ENCODE measurements at places on chromosomes 6 and 20.

DNA sequence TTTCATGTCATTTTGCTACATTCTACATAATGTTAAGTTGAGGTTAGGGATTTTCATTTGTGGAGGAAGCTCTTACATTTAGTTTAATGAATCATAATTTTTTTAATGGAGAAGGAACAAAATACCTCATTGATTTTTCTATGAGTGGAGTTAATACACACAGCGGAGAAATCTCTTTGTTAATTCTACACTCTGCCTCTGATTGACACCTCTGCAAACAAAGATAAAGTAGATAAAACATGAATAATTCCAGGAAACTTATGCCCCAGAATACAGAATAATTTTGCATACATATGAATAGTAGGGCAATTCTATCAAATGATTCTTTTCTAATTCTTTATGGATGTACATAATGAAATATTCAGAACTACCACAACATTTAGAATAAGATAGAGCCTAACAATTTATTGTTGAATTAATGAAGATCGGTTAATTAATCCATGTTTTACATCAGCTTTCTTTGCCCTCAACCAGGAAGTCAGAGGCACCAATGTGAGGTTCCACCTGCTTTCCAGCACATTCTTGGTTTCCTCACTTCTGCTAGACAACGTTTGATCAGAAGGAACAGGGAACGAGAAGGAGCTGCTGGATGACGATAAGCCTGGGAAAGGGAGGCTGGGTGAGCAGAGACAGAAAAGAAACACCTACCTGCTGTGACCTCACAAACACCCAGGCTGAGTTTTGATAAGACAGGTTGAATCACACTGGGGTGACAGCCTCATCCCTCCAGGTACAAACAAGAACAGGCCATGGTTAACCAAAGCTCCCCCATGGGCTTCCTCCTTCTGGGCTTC is 4.3 kb downstream of the OR2H1 start:
- DNase-seq = no peak

GRCh38 chr6:98880486-98880885 is 46.1 kb downstream of the POU3F2 start:
- DNase-seq = no peak

DNA sequence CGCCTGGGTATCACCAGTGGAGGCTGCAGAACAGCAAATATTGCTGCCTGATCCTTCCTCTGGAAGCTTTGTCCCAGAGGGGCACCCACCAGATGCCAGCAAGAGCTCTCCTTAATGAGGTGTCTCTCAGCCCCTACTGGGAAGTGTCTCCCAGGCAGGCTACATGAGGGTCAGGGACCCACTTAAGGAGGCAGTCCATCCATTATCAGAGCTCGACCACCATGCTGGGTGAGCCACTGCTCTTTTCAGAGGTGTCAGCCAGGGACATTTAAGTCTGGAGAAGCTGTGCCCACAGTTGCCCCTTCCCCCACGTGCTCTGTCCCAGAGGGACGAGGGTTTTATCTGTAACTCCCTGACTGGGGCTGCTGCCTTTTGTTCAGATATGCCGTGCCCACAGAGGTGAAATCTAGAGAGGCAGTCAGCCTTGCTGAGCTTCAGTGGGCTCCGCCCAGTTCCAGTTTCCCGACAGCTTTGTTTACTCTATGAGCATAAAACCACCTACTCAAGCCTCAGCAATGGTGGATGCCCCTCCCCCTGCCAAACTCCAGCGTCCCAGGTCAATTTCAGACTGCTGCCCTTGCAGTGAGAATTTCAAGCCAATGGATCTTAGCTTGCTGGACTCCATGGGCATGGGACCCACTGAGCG is 25.9 kb upstream of the AIG1 start:
- no peak for DNase-seq

DNA sequence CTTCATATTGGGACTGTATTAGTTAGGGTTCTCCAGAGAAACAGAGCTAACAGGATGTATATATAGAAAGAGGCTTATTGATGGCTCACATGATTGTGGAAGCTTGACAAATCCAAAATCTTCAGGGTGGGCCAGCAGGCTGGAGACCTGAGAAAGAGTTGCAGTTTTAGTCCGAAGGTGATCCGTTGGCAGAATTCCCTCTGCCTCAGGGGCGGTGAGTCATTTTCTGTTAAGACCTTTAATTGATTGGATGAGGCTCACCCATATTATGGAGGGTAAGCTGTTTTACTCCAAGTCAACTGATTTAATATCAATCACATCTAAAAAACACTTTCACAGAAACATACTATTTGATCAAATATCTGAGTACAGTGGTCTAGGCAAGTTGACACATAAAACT is 113.6 kb downstream of the FLRT3 start:
- DNase-seq = no peak

- no peak for DNase-seq
Observed at GRCh38 chr6:674956-675355, 18.0 kb downstream of the EXOC2 start.

DNA sequence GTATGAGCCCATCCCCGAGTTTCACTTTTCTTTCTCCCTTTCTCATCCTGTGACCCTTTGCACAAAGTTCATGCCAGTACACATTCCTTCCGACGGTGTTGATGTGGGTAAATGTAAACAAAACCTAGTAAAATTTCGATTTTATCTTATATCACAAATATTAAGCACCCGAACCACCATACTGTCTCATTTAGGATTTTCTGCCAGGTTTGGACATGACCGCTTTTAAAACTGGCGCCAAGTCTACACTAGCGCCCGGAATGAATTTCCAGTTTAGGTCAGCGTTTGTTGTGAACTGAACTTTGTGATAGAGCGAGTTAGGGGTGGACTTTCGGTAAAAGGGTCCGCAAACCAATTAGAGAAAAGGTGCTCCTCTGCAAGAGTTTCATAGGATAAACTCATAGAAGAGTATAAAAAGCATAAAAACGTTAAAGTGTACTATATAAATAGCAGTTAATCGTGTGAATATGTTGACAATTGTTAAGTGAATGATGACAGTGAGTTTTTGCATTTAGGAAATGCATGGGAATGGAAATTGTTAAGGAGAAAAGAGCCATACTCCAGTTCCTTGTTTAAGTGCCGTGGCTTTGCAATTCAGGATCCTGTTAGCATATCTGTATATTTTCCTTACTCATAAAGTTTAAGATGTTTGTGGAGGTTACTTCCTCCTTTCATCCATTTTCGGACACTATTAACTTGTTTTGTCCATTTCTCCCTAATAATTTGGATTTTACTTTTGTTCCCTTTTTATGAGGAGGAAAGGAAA is 937 bp downstream of the AKAP7 start:
- DNase-seq = no peak

GRCh38 chr6:132491303-132491702 is 21.6 kb downstream of the STX7 start:
- DNase-seq = no peak

- DNase-seq = no peak
Observed at GRCh38 chr6:89471287-89471867, 38.4 kb downstream of the ANKRD6 start.

DNA sequence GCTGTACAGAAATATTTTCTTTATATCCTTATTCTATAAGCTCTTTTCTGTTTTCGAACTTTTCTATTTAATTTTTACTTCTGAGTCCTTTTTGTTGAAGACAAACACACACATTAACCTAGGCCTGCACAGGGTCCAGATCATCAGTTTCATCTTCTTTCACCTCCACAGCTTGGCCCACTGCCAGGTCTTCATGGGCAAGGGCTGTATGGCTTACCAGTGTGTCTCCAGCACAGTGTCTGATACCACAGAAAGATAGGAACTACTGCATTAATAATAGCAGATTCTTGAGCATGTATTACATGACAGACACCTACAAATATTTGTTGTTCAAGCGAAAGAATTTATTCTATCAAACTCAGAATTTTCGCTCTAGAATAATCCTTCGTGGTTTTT is 24.4 kb downstream of the QKI start:
- DNase-seq = peak; percentile 25

- peak; percentile 63 for DNase-seq
Observed at GRCh38 chr6:26022132-26022472, 59.5 kb downstream of the TRIM38 start.

DNA sequence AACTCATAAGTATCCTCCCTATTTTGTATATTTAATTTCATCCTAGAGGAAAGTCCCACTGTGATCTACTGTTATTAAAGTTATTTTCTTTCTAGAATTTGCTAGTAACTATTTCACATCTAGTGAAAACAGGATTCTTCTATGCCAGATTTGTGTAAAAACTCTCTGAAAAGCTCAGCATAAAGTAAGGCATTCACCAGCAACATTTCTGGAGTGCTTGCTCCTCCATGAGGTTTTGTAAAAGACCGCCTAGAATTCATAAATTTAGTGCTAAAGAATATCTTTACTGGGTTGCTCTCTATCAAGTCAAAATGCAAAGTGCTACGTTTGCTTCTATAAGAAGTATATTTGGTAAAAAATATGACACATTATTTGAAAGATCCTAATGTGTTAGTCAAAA is 173.5 kb upstream of the IRAK1BP1 start:
- no peak for DNase-seq

DNA sequence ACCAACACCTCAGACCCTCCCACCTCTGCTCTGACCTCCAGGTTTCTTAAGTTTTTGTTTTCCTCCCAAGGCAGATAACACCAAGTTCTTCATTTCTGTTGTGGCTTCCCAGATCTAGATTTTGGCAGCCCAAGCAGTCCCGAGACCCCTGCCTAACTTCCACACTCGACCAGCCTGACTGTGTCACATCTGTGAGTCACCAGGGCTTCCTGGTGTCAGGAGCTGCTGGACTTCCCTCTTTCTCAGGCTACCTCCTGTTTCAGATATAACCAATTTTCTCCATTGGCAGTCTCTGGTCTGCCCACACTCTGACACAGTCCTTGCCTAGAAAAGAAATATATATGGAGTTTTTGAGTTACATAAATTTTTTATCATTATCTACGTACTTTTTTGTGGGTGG is 46.1 kb upstream of the CCN6 start:
- DNase-seq = no peak

- no peak for DNase-seq
Observed at GRCh38 chr6:19312241-19312978, 524.8 kb upstream of the ID4 start.

DNA sequence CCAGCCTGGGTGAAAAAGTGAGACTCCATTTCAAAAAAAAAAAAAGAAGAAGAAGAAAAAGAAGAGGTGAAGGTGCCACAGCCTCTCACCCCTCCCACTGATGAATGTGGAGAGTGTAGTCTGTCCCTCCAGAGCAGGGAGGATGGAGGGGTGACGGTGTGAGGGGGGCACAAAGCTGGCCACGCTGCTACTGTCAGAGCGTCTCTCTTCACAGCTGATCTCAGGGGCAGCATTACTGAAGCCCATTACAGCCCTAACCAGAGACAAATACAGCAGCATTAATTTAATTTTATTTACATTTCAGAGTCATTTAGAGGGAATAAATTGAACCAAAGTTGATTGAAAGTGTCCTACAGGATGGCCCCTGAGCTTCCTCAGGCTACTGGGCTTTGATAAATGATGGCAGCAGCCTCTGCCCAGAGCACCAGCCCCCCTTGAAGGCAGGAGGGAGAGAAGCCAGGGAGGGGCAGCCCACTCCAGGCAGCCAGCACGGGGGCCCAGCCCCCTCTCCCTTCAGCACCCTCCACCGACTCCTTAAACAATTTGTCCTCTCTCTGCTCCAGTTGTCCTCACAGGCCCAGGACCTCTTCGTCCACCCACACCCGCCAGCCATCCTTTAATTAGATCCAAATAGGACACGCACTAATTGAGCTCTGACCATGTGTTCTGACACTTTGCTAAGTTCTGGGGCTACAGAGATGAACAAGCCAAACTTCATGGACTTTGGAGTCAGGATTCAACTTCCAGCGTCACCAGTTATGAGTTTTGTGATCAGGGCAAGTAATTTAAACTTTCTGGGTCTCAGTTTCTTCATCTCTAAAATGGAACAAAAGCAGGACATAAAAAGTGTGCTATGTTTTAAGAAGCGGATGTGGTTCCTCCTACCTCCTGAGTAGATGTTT is 18.6 kb upstream of the ZFAND3 start:
- no peak for DNase-seq

- no peak for DNase-seq
Observed at GRCh38 chr6:99822741-99823512, 171.1 kb downstream of the MCHR2 start.

- peak; percentile 12 for DNase-seq
Observed at GRCh38 chr6:34157851-34158250, 12.0 kb upstream of the GRM4 start.

- no peak for DNase-seq
Observed at GRCh38 chr6:89862273-89862672, 32.0 kb upstream of the GJA10 start.

DNA sequence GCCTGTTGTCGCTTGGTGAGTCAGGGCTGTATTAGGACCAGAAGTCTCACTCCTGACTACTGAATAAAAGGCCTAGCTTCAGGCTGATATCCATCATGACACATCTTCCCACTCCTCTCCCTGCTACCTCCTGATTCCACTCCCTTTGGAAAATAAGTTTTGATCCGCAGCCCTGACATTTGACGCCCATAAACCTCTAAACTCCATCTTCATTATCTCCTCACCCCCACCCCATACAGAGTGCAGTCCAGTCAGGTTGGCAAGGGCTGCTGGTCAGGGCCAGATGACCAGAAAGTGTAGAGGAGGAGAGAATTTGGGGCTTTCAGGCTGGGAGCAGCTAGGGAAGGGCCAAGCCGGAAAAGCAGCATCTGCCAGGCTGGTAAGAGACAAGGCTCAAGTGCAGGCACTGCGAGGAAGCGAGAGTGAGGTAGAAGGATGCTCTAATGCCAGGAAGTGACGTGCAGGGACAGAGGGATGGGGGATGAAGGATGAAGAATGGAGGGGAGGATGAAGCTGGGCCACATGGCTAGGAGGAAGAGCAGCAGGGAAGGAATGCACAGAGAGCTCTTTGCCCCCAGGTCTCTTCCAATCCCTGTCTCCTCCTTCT is 1.2 kb downstream of the GGT7 start:
- no peak for DNase-seq

DNA sequence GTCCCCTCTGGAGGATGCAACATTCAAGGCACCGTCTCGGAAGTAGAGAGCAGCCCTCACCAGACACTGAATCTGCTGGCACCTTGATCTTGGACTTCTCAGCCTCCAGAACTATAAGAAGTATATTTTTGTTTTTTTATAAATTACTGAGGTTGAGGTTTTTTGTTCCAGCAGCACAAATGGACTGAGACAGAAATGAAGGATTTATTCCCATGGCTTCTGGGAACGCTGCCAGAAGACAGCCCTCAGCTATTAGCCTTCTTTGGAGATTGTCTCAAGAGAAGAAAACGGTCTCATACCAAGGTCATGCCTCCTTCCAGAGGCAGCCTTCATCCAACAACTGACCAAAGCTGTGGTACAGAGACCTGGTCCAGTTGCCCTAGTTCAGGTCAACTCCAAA is 85.4 kb downstream of the CHMP4B start:
- DNase-seq = no peak

- DNase-seq = no peak
Observed at GRCh38 chr20:51687108-51687507, 81.1 kb downstream of the ATP9A start.

DNA sequence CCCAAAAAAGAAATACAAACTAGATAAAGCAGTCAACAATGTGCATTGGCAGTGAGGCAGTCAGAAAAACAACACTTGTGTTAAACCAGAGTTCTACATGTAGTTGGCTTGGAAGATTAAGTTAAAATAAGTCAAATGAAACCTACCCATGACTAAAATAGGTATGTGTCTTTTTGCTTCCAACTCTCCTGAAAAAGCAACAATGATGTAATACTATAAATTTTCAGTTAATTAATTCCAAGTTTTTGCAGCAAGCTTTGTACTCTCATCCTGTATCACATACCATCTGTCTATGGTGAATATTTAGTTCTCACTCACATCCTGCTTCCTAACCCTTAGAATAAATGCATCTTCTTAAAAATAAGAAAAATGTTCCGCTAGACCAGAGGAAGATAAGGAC is 261.5 kb downstream of the KIF16B start:
- DNase-seq = no peak

GRCh38 chr6:138393871-138394783 is 9.9 kb upstream of the HEBP2 start:
- DNase-seq = no peak
